Renal cortex interstitium (tissue), 15 donors: ENCODE measurements at places on chromosomes 7 and 10. TPM values are rescaled to one million over a fixed set of nuclear protein-coding genes. Genes with fewer than 3 reads are reported as not detected.

The ABCB4 gene
- polyA plus RNA-seq = 3.3 TPM

- no peak for DNase-seq
Observed at GRCh38 chr7:6631605-6632004, 5.5 kb upstream of the ZNF316 start.

The HOXA7 gene
- polyA plus RNA-seq = 24.3 TPM

GRCh38 chr10:98340261-98340939 is 72.4 kb upstream of the LOXL4 start:
- no peak for DNase-seq

- no peak for DNase-seq
Observed at GRCh38 chr10:85734791-85735190, 631.8 kb downstream of the GRID1 start.

The EPHA1 gene
- polyA plus RNA-seq = 18.9 TPM

GRCh38 chr7:151897161-151897731 is 20.3 kb upstream of the PRKAG2 start:
- no peak for DNase-seq

DNA sequence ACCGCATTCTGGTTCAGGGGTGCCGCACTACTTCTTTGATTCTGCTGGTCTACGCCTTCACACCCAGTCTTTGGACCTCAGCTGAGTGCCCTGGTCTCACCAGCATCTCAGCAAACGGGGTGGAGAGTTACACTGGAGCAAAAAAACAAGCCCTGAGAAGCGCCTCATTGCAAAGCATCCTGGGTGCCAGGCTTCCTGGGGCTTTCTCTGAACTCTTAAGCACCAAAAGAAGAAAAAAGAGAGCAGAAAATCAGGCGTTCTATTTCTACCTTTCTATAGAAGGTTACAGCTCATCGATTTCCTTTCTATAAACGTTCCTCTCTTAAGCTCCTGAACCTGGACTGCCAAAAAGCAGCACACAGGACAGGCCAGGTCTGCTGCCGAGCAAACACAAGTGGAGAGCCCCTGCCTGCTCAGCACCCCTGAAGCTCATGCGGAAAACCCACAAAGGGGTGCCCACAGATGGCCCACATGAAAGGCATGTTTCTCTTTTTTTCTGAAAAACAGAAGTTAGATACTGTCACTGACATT is 217.9 kb downstream of the SFMBT2 start:
- DNase-seq = no peak

DNA sequence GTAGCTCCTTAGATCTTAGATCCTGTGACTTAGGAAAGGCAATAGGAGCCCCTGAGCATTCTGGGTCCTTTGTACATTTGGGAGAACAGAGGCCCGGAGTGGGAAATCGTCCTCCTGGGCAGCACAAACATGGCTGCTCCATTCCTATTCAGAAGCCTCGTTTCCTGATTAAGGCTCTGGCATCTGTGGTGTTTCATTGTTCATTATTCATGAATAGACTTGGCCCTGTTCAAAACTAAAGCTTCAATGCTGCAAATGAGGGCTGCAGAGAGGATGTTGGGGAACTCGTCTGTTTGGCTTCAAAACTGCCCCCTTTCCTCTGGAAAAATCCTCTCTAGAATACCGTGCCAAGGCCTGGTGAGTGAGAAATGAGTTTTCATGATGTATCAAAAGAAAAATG is 3.4 kb upstream of the HTRA1 start:
- DNase-seq = no peak

GRCh38 chr10:133377818-133378250 is 1.2 kb upstream of the PAOX start:
- DNase-seq = no peak

DNA sequence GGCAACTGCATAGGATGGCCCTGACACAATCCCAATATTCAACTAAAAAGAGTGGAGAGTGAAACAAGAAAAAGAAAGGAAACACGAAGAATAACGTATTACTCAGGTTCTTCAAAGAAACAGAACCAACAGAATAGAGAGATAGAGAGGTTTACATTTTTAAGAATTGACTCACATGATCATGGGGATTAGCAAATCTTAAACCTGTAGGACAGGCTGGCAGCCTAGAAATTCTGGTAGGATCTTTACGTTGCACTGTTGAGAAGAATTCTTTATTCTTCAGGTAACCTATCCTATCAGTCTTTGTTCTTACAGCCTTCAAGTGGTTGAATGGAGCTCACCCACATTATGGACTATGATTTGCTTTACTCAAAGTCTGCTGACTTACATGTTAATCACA is 103.9 kb downstream of the AASS start:
- DNase-seq = no peak

- DNase-seq = no peak
Observed at GRCh38 chr7:25716421-25716820, 435.6 kb upstream of the NFE2L3 start.

The CYP2C18 gene
- polyA plus RNA-seq = 0.26 TPM

The PODXL gene
- 669 TPM for polyA plus RNA-seq

- no peak for DNase-seq
Observed at GRCh38 chr10:69631566-69631965, 1.5 kb downstream of the FAM241B start.

DNA sequence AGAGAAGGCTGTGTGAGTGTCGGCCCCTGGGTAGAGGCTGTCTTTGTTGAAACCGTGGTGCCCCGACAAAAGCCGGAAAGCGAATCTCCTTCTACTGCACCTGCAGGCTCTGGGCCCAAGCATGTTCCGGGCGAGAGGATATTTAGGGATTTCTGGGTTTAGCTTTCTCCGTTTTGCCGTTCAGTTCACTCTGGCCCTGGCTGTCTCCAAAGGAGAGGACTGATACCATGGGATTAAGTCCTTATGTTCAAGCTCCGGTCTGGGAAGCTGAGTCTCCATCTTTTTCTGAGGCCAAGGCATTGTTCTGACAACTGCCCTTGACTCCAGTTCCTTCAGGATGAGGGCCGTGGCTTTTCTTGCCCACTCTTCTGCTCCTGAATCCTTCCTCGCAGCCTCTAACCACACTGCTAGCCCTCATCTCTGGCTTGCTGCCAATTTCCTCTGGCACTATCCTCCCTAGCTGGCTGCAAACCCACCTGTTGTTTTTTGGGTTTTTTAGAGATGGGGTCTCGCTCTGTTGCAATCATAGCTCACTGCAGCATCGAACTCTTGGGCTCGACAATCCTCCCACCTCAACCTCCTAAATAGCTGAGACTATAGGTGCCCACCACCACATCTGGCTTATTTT is 206.8 kb downstream of the SKIDA1 start:
- no peak for DNase-seq

The CPA2 gene
- polyA plus RNA-seq = 0.52 TPM

GRCh38 chr10:32471232-32471631 is 25.3 kb downstream of the CCDC7 start:
- DNase-seq = no peak

DNA sequence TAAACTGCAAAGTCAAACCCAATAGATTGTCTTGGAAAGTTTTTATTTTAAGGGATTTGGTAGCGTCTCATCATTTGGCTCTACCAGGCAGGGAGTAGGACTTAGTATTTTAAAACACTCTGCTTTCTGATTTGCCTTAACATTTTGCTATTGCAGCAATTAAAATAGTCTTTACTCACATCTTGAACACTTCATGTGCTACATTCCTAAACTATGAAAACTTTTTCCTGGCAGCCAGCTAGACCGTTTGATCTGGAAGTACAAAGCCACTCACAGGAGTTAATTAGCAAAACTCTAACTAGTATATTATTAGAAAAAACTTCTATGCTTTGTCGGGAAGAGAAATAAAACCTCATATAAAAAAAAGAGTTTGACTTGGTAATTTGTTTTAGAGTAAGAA is 111.4 kb downstream of the TFPI2 start:
- DNase-seq = no peak

The PRKCQ gene
- polyA plus RNA-seq = 16.8 TPM

GRCh38 chr10:130802301-130802700 is 509.2 kb downstream of the TCERG1L start:
- no peak for DNase-seq

The PPP1R9A gene
- polyA plus RNA-seq = 37.1 TPM

DNA sequence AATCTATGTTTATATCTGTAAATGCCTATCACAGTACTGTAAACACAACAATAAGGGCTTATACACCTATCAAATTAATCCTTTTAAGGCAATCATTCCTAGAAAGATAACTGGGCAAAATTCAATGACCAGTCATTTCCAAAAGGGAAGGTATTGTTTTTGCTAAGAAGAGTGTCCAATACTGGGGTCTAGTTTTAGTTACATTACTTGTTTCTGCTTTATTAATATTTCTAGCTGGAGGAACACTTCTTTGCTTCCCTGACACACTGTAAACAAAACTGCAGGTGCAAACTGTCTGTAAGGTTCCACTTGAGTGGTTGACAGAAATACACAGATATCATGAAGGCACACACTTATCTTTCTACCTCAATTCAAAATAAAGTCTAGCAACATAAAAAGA is 84.2 kb upstream of the FAM133B start:
- DNase-seq = no peak

- no peak for DNase-seq
Observed at GRCh38 chr10:33066558-33067236, 108.7 kb upstream of the ITGB1 start.

DNA sequence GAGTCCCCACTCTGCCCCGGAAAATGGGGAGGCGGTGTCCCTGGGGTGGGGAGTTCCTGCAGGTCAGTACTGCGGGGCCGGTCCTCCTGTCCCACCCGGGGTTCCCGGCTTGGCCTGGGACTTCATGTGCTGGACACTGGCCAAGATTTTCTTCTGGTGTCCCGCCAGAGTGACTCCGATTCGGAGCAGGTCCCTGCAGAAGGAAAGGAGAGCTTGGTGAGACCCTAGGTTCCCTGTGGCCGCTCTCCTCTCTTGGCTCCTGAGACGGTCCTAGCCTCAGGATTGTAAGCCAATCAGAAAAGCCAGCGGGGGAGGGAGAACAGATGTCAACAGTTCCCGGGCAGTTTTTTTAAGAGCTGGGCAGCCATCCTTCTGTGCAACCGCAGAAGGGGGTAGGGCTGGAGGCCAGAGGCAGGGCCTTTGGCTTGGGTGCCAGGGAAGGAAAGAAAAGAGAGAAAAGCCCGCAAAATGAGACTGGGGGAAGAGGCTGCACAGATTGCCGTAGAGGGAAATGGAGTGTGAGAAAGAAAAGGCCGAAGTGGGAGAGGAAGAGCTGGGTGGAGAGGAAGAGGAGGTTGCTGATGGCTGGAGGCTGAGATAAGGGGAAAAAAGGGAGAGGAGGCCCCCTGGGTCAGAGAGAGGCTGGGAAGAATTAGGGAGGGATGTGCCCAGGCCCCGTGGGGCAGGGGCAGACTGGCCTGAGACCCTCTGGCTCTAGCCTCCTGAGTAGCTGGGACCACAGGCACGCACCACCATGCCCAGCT is 23.7 kb downstream of the EPHB4 start:
- DNase-seq = peak; percentile 36

- peak; percentile 15 for DNase-seq
Observed at GRCh38 chr10:84783386-84783785, 455.0 kb downstream of the CCSER2 start.

DNA sequence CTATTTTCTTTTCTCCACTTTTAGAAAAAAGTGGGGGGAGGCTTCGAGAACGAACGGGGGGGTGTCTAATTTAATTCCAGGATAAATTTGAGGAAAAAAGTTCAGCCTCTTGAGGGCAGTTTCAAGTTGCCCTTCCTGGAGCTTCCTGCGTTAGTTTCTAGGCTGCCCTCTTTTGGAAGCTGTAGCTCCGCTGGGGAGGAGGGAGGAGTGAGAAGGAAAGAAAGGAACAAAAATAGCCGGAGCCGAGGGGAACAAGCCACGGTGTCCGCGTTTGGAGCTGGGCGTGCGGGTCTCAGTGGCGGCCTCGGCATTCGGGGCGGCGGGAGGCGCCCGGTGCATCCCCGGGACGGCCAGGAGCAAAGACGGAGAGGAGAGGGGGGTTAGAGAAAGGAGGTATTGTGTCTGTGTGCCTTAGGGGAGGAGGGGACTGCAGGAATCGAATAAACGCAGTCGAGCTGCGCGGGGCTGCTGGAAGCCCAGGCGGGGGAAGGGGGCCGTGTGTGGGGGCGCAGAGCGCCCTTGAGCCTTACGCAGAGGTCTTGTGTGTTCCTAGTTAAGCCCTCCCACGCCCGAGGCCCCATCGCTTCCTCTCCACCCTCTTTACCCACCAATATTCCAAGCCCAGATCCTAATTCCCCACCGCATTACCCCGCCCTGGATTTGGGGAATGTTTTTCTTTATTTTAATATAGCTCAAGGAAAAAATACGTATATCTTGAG is 2.0 kb upstream of the TNRC18 start:
- DNase-seq = no peak

- no peak for DNase-seq
Observed at GRCh38 chr10:63266391-63267316, 133.5 kb downstream of the NRBF2 start.

DNA sequence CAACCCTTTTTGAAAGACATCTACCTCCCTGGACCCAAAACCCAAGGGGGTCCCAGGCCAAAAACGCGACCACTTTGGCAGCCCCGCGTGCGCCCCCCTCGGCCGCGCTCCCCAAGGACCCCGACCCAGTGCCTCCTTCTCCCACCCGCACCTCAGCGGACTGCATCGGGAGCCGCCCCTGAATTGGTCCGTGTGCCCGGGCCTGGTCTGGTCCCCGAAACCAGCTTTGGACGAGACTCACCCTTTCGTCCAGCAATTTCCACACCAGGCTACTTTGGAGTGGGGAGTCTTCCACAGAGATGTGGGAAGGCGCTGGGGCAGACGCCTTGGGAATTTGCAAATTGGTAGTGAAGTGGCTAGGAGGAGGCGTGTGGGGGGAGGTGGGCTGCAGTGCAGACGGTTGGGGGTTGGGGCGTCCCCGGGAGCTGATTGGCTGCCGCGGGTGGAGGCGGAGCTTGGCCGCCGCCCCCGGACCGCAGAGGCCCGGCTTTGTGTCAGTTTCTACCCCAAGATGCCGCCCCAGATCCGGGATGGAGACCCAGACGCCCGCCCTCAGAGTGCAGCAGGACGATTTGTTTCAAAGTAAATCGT is 16.9 kb downstream of the TCAF1 start:
- DNase-seq = peak; percentile 73

DNA sequence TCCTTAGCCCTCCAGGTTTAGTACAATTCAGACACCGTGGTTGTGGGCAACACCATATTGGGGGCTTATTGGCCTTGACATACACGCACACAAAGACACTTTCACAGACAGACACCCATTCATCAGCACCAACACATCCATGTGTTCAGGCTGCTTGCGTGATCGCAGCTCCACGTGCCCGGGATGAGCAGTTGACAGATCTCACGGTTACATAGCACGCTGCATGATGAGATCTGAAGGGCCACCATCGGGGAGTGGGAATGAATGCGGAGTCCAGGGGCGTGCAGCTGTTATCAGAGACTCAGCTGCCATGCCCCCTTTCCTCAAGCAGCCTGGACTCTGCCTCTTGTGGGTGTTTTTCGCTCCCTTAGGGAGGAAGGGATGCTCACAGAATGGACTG is 285.2 kb downstream of the USP6NL start:
- no peak for DNase-seq

DNA sequence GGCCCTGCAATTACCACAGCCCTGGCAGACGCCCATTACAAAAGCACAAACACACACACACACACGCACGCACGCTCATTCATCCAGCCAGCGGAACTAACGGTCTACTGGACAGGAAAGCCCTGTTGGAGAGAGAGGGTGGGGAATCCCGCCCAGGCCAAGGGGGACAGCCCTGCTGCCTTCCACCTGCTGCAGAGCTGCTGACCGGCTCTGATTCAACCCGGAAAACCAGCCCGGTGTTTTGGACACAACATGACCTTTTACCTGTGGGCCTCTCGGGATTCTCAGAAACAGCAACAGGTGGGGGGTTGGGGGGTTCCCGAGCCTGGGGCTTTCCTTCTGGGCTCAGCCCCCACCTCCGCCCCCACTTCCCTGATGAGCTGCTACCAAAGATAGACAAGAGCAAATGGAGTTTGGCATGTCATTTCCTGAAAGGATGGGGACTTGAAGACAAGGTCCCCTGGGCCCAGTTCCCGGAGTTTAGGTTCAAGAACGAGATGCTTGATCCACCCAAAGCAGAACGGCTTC is 18.5 kb upstream of the SERPINE1 start:
- DNase-seq = no peak
